A549 treated with dexamethasone at 1 μM for 4 hours (cell line): ENCODE measurements at places on chromosomes 3 and 15. TPM values are rescaled to one million over a fixed set of nuclear protein-coding genes. Genes with fewer than 3 reads are reported as not detected.

Gene INSYN1
- total RNA-seq = 2.4 to 3.5 TPM (median 2.7 TPM) in 5 replicates

Gene GOLGA8G
- total RNA-seq = not detected in 5 replicates

Gene INKA1
- 1.6 to 2.2 TPM (median 2.0 TPM) in 5 replicates for total RNA-seq

Gene PLSCR2
- 0.11 to 0.19 TPM in 2 of 5 replicates, not detected in the others for total RNA-seq

Gene THBS1
- 64.6 to 112 TPM (median 90.6 TPM) in 5 replicates for total RNA-seq

Gene C3orf18
- total RNA-seq = 1.9 to 2.9 TPM (median 2.7 TPM) in 5 replicates

Gene HIGD2B
- total RNA-seq = 0.10 TPM in 1 of 5 replicates, not detected in the others

Gene EHD4
- 10.8 to 13.3 TPM (median 12.5 TPM) in 5 replicates for total RNA-seq

Gene CHRM5
- 0.04 TPM in 1 of 5 replicates, not detected in the others for total RNA-seq
